ENCODE measurements at places on chromosomes 16 and 17.

DNA sequence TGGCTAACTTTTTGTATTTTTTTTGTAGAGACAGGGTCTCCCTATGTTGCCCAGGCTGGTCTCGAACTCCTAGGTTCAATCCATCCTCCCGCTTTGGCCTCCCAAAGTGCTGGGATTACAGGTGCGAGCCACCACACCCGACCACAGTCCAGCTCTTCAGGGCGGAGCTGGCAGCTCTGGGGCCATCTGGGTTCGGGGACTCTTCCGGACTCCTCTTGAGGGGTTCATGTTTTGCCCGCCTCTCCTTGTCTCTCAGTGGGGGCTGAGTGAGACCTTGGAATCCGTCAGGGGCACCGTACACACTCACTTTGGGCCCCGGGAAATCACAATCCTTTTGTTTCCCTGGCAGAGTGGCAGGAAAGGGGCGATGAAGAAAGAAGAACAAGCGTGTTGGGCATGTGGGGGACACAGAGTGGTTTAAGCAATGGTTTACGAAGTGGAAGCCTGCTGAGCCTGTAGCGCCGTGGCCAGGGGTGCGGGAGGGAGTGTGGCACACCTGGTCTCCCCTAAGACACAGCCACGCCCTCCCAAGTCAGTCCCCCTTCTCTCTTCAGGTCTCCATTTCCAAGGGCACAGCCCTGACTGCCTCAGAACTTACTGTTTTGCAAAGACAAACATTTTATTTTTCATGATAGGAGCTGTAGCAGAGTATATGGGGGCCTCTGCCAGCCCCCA, 26.1 kb downstream of the TNS4 start:
- no peak for DNase-seq

- no peak for DNase-seq
These were observed 10.8 kb downstream of the EXOC7 start for GRCh38 chr17:76092526-76093413.

DNA sequence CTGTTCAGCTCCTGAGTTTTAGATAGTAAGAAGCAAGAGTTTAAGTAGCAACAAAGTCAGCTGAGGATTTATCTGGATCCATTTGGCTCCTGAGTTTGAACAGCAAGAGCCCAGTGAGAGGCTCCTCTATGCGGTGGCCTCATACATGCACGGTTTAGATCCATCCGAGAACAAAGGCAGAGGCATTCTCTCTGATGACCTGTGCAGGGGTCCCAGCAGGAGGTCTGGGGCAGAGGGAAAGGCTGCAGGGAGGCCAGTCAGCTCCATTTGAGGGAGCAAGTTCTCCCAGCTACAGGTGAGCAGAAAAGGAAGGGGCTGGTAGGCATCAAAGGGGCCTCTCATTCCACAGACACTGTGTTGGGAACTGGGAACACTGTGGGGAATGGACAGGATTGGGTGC, 16.5 kb downstream of the PITPNM3 start:
- no peak for DNase-seq

GRCh38 chr17:39132192-39132610, 19.2 kb downstream of the PLXDC1 start:
- DNase-seq = no peak

- no peak for DNase-seq
These were observed 15.7 kb upstream of the WFDC1 start for GRCh38 chr16:84278968-84279367.

- no peak for DNase-seq
These were observed 39.7 kb upstream of the NDRG4 start for GRCh38 chr16:58460219-58460610.

DNA sequence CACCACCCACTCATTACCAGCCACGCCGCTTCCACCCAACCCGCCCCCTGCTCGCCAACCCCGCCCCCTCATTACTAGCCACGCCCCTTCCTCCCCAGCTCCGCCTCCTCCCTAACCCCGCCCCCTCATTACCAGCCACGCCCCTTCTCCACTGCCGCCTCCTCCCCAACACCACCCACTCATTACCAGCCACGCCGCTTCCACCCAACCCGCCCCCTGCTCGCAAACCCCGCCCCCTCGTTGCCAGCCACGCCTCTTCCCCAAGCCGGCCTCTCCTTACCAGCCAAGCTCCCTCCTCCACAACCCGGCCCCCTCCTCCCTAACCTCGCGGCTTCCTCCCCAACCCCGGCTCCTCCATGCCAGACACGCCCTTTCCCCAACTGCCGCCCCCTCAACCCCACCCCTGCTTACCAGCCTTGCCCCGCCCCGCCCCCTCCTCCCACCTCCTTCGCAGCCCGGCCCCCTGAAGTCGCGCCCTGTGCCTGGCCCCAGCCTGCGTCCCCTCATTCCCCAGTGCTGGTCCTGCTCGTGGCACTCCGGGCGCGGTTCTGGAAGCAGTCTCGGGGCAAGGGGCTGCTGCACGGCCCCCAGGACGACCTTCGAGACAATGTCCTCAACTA, 7.3 kb downstream of the SLC22A31 start:
- DNase-seq = no peak

GRCh38 chr16:22191532-22192260, 14.4 kb upstream of the EEF2K start:
- peak; percentile 41 for DNase-seq

- DNase-seq = no peak
These were observed 1.6 kb downstream of the XYLT1 start for GRCh38 chr16:17469011-17469740.

DNA sequence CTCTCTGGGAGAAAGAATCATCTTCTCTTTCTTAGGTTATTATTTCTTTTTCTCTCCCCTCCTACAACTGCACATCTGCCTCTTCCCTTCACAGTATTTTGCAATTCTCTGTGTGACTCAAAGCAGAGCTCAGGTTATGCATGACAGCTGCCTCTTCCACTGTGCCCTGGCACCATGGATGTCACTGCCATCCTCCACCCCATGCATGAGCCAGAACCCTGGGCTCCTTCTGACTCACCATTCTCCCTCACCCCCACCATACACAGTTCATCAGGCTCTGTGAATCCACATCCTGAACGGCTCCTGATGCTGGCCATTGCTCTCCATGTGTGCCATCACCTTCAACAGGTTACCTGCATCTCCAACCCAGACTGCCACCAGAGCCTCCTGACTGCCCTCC, 23.9 kb downstream of the CA10 start:
- DNase-seq = no peak

GRCh38 chr17:74316220-74316619, 9.8 kb upstream of the KIF19 start:
- no peak for DNase-seq

DNA sequence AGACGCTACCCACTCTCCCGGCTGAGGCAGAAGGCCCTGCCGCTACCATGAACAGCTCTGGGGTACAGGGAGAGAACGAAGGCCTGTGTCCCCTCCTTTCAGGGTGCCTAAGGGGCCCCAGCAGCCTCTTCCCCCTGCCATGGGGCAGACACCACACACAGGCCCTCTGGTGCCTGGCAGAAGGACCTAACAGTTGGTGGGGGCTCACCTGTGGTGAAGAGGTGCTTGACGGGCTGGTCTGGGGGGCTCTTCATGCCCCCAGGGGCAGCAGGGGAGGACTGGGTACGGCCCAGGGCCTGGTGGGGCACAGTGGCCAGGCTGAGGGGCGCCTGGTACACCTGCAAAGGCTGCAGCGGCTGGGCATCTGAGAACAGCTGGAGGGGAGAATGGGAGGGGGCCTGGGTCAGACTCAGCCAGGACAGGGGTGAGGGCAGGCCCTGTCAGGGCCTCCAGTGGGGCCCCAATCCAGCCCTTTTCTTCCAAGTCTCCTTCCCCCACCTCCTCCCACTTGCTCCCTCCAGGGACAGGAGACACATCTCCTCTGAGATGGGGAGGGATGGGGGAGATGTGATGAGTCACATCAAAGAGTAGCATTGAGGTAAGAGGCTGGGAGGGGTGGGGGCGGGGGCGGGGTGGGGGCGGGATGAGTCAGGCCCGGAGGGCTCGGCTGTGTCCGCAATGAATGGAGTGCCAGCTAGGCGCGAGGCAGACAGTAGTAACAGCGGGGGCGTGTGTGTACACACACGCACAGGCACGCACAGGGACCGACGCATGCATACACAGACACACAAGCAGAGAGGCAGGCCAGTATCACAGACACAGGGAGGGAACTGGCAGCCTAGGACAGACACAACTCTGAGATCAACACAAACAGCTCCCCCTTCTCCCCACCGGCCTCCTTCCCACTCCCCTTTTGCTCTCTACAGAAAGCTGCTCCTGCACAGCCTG, 16.1 kb downstream of the G6PC3 start:
- DNase-seq = no peak

DNA sequence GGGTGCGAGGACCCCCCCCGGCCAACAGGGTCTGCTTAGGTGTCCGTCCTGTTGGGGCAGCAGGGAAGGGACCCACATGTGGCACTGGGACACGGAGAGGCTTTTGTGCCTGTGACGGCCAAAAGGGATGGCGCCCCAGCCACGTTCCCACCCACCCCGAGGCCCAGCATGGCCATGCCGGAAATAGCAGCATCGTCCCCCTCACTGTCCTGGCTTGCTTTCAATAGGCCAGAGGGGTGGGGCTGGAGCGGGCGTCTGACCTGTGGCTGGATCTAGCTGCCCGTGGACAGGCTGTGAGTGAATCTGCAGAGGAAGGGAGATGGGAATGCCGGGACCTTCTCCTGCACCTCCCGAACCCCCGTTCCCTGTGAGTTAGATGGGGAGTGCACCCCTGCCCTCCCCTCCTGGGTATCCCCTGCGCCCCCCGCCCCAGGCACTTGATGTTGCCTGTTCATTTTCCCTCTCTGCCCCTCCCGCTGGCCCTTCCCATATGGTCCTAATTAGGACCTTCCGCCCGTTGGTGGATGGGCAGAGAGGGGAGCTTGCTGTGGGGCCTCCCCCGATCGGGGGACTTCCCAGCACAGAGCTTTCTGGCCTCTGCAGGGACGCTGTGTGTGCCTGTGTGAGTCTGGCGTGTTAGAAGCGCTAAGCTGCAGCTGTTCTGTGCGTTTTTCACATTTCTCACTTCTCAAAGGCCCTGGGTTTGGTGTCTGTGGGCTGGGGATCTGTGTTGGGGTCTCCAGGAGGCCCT, 292.8 kb downstream of the SEC14L1 start:
- no peak for DNase-seq

GRCh38 chr16:75382611-75383010, 50.7 kb downstream of the CFDP1 start:
- DNase-seq = no peak

- no peak for DNase-seq
These were observed 95.2 kb upstream of the CIBAR2 start for GRCh38 chr16:85207357-85207921.

DNA sequence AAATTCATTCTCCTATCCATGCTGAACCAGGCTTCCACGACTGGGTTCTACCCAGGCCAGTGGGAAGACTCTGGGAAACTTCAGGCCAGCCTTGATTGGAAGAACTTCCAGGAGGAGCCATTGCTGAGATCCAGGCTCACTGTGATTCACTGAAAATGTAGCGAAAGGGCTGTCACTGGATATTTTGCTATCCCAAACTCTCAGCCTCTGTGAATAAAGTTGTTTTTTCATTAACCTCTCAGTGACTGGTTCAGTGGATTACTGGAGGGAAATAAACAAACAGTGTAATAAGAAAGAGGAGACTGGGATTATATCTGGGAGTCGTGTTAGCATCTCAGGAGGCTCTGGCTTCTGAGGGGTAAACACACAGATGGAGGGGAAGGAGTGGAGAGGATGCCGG, 3.1 kb downstream of the FOXL1 start:
- no peak for DNase-seq

DNA sequence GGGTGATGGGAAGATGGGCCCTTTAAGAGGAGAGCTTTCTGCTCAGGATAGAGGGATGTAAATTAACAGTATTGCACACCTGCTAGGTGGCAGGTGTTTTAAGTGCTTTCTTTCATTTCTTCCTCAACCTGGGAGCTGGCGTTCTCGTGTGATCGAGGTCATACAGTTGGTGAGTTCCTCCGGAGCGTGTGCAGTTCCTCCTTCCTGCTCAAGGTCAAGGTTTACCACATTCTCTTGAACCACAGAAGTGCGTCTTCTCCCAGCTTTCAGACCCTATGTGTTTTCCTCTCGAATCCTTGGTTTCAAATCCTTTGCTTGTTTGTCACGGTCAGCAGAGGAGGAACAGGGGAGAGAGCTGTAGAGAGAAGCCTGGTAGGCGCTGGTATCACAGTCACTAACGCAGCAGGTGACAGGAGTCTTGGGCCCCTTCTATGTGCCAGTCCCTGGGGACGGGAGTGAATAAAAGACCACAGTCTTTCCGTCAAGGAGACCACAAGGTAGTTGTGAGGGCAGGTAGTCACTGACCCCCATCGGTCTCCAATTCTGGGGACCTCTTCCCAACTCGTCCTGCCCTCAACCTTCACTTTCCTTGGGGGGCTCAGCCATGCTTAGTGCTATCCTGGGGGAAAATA, 791 bp downstream of the DNAI2 start:
- no peak for DNase-seq

DNA sequence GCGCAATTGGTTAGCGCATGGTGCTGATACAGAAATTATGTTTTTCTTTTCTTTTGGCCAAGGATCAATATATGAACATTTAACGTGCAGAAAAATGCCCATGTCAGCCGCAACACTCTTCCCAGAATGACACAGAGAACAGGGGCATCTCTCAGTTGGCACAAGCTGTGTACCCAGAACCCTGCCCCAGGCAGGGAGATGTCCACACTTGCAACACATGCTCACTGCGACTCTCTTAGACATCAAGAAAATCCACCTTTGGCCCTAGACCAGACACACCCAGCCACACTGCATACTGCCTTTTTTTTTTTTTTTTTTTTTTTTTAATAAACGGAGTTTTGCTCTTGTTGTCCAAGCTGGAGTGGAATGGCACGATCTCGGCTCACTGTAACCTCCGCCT, 17.0 kb downstream of the PITPNA start:
- no peak for DNase-seq

DNA sequence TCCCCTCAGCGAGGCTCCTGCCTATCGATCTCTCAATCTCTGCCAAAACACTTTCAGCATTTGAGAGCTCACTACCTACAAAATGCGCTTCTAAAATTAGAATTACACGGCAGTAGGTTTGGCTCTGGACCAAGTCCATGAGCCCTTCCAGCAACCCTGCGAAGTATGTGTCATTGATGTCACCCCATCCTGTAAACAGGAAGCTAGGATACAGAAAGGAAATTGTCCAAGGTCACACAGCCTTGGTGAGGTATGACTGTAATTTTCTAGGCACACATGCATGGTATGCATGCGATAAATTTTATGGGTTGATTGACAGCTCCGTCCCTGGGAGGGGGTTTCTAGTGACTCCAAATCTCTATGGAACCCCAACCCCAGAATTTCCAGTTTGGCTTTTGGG, 330.3 kb upstream of the CDH5 start:
- DNase-seq = no peak

GRCh38 chr16:57348327-57348726, 10.3 kb upstream of the CCL22 start:
- no peak for DNase-seq

- DNase-seq = no peak
These were observed 904 bp downstream of the MAP2K3 start for GRCh38 chr17:21285164-21286065.

GRCh38 chr16:72768591-72768990, 279.3 kb downstream of the ZFHX3 start:
- no peak for DNase-seq

DNA sequence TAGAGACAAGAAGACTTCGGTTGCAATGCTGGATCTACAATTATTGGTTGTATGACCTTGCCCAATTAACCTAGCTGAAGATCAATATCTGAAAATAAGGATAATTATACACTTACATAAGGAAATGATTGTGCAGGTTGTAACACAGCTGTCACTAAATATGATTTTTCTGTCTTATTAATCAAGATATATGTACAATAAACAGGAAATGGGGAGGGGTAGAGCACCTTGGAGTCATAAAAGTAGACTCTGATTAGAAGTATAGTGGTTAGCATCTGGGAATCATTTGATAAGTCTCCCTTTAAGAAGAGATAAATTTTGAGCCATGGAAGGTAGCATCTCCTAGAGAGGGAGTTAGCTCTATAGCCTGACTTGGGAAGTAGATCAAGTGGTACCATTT, 369.2 kb downstream of the SHISA9 start:
- DNase-seq = no peak
